ENCODE measurements at places on chromosomes 7 and 10. TPM values are rescaled to one million over a fixed set of nuclear protein-coding genes. Genes with fewer than 3 reads are reported as not detected.

DNA sequence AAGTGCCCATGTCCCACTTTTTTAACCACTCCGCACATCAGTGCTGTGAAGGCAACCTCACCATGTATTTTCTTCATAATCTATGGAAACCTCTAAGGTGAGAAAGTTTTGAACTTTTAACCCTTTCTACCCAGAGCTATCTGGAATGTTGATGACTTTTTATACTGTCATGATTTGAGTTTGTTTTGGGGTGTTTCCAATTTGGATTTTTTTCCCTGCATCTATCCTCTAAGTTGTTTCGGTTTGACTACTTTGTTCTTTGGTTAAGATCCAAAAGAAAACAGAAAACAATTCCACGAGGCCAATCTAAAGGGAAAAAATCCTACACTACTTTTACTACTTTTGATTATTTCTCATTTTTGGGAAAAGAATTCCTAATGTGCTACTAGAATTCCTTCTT is 279.7 kb downstream of the USP6NL start:
- DNase-seq = no peak

GRCh38 chr7:33952824-33953223 is 47.5 kb downstream of the BMPER start:
- no peak for DNase-seq

DNA sequence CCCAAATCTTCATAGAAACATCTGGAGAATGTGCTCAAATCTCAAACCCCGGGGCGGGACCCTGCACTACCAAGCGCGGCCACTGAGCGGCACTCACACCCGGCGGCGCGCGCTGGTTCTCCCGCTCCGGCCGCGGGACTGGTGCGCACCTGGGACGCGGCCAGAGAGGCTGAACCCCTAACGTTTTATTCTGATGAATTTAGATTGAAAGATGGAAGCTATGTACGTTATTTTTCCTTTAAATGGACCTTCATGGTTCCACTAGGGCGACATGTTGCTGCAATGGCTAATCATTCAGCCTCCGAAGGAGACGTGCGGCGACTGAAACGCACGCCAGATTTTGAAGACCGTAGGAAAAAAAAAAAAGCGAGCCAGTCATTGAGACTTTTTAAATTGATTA is 107.0 kb upstream of the INSIG1 start:
- peak; percentile 43 for DNase-seq

DNA sequence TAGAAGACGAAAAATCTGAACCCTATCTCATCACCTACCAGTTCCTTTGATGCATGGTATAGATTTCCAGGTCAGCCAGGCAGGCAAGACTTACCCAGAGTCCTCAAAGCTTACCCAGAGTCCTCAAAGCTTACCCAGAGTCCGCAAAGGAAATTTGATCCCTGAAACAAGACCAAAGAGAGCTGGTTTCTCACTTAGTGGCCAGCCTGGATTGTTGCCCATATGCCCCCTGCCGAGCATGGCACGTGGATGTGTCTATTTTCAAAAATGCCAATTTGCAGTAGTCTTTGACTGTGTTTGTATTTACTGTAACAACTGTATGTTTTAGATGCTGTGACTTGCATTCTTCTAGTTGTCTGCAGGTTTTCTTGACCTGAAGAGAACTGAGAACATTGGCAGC is 120.2 kb upstream of the STARD3NL start:
- DNase-seq = no peak

- DNase-seq = no peak
These were observed 141.0 kb downstream of the C1GALT1 start for GRCh38 chr7:7323352-7323751.

- DNase-seq = no peak
These were observed 150.4 kb upstream of the NEBL start for GRCh38 chr10:21047511-21047910.

DNA sequence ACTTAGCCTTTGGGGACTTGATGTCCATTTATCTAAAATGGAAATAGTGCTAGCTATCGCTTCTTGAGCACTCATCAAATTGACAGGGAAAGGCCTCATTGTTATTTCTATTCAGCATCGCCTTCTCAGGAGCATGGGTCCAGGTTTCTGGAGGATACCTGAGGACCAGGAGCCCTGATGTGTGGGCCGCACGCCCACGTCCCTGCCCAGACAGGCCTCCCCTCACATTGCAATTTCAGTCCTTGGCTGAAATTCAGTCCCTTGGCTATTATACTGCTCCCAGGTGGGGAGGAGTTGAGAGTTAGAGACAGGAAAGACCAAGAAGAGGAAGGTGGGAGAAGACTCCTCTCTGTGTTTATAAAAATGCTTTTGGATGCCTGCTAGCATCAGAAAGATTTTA is 38.9 kb downstream of the GPRIN2 start:
- no peak for DNase-seq

GRCh38 chr7:75573477-75574019 is 81.4 kb downstream of the SPDYE5 start:
- no peak for DNase-seq

DNA sequence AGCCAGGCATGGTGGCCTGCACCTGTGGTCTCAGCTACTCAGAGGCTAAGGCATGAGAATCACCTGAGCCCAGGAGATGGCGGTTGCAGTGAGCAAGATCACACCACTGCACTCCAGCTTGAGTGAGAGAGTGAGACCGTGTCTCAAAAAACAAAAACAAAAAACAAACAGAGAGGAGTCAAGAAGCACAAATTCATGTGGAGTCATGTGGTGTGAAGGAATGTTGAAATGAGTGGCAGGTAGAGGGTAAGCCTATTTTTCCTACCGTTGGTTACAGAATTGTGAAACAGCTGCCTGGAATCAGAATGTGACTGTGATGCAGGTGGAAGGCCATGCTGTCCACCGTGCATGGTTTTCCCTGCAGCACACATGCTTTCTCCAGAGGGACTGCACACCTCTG is 23.7 kb upstream of the NUB1 start:
- no peak for DNase-seq

- DNase-seq = no peak
These were observed 50.1 kb downstream of the SYPL1 start for GRCh38 chr7:106062006-106062405.

DNA sequence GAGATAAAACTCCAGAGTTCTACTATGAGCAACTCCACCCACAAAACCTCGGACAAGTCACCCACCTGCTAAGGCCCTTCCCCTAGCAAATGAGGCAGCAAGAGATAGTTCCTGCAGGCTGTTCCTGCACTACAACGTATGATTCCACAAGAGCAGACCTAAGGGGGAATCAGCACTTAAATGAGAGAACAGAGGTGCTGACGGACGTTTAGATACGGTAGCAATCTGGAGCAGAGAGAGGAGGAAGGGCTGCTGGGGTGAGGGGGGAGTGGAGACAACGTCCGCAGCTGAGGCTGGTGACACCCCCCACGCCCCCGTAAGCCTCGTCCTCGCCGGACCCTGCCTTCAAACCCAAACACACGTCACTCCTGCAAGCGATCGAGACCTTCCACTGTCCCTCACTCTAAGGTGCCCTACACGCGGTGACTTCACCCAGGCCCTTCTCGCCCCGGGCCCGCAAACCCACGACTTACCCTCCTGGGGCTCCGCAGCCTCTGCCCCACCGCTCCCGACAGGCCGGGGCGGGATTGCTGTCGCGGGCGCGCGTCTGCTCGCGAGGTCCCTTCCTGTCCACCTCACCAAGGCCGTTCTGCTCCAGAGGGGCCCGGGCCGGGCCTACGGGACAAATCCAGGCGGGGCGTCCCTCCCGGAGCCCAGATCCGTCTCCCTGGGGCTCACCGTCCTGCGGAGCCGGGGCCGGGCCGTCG is 635 bp downstream of the ZNF12 start:
- no peak for DNase-seq

DNA sequence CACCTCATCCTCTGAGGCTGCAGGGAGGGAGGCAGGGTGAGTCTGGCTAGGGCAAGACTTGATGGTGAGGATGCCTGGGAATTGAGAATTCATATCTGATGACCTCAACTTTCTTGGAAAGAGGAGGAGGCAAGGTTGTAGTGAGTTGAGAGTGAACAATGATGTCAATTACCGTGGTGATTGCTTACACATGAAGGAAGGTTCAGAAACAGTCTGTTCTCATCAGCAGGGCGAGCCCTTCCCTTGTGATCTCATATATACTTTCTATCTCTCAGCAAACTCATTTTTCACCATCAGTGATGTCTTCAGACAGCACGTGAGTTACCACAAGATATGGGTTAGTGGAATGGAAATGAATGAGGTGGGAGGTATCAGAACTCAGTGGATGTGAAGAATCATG is 20.1 kb upstream of the COL13A1 start:
- no peak for DNase-seq

GRCh38 chr10:14240253-14241189 is 90.2 kb downstream of the FRMD4A start:
- no peak for DNase-seq

The VSTM2A gene
- not detected for polyA plus RNA-seq

The ZKSCAN1 gene
- polyA plus RNA-seq = 26.3 TPM

The JCAD gene
- polyA plus RNA-seq = not detected

The FBXL13 gene
- not detected for polyA plus RNA-seq

The EBLN1 gene
- polyA plus RNA-seq = not detected

The PLEKHS1 gene
- not detected for polyA plus RNA-seq

All from CD4-positive, CD25-positive, alpha-beta regulatory T cell (primary cell).